Activated naive CD8-positive, alpha-beta T cell treated with anti-CD3 and anti-CD28 coated beads for 36 hours (primary cell): ENCODE measurements at places on chromosomes 16 and 17.
A peak's percentile ranks its signal among the peaks of the same experiment; 100 is the strongest.

- no peak for DNase-seq
- H3K4me1 ChIP-seq = no peaks in the 10 kb centered on the region
- no peak overlapping the region for H3K4me3 ChIP-seq
- H3K27ac ChIP-seq = no peak overlapping the region
- no peaks in the 10 kb centered on the region for H3K36me3 ChIP-seq
- no peaks in the 10 kb centered on the region for H3K27me3 ChIP-seq
Measured at GRCh38 chr16:62969711-62970318, 933.6 kb upstream of the CDH8 start.

DNA sequence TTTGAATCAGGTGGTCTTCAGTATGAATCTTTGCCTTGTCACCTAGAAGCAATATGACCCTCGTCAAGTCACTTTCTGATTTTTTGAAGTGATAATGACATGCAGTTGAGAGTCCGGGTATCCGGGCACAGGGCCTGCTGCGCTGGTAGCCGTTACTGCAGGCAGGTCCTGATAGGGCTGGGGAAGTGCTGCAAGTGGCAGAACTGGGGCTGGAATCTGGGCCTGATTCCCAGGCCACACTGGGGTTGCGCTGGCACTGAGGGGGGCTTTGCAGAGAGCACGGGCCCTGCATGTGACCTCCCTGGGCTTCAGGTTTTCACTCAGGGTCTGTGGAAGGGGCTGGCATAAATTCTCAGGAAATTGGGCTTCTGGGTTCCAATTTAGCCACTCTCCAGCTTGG lies 3.0 kb downstream of the PPP4C start:
- H3K36me3 ChIP-seq = peaks cover 40% of the 10 kb centered on the region
- peaks cover 30% of the 10 kb centered on the region for H3K4me1 ChIP-seq
- H3K27ac ChIP-seq = no peak overlapping the region
- DNase-seq = no peak

DNA sequence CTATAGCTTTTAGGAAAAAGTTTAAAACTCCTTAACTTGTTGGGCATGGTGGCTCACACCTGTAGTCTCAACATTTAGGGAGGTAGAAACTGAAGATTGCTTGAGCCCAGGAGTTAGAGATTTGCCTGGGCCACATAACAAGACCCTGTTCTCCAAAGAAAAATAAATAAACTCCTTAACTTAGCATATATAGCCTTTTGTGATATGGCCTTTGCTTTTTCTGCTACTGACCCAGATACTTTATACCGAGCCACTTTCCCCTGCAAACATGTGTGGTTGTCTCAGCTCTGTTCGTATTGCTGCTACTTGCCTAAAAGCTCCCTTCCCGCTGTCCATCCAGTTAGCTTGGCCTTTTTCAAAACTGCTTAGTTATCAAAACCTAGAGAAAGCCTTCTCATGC lies 51.0 kb downstream of the GAN start:
- H3K27ac ChIP-seq = no peak overlapping the region
- peaks cover 7% of the 10 kb centered on the region for H3K36me3 ChIP-seq
- DNase-seq = no peak
- no peaks in the 10 kb centered on the region for H3K27me3 ChIP-seq
- H3K4me1 ChIP-seq = peaks cover 3% of the 10 kb centered on the region

GRCh38 chr17:71740866-71741265 lies 380.0 kb upstream of the SOX9 start:
- H3K27ac ChIP-seq = no peak overlapping the region
- no peak for DNase-seq
- H3K4me3 ChIP-seq = no peak overlapping the region

- H3K4me3 ChIP-seq = no peak overlapping the region
- H3K27me3 ChIP-seq = peaks cover 42% of the 10 kb centered on the region
- no peaks in the 10 kb centered on the region for H3K4me1 ChIP-seq
- no peak for DNase-seq
Measured at GRCh38 chr17:861364-861763, 79.2 kb downstream of the MRM3 start.

- DNase-seq = no peak
- peak overlapping the region; percentile 88 for H3K27ac ChIP-seq
- peak overlapping the region; percentile 93 for H3K4me3 ChIP-seq
- H3K27me3 ChIP-seq = no peaks in the 10 kb centered on the region
- H3K4me1 ChIP-seq = peaks cover 63% of the 10 kb centered on the region
- peaks cover 5% of the 10 kb centered on the region for H3K36me3 ChIP-seq
Measured at GRCh38 chr17:7837408-7838088, 3.5 kb downstream of the KDM6B start.

DNA sequence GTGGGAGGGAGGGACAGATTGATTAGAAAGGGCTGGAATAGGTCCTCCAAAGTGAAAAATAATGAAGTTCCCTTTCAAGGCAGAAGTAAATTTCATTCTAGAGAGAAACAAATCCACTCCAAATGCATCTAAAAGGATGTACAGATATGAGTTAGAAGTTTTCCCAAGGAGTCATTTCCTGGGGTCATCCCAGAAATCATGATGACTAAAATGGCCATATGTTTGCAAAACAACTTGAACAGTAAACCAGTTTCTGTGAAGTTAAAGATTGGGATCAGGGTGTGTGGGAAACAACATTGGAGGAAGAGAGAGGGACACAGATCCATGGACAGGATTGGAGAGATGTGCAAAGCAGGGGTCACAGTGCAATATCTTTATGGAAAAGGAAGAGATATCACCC lies 32.5 kb upstream of the ARHGAP44 start:
- H3K27ac ChIP-seq = no peak overlapping the region
- H3K36me3 ChIP-seq = no peaks in the 10 kb centered on the region
- DNase-seq = no peak
- no peaks in the 10 kb centered on the region for H3K27me3 ChIP-seq
- no peaks in the 10 kb centered on the region for H3K4me1 ChIP-seq
- H3K4me3 ChIP-seq = no peak overlapping the region

DNA sequence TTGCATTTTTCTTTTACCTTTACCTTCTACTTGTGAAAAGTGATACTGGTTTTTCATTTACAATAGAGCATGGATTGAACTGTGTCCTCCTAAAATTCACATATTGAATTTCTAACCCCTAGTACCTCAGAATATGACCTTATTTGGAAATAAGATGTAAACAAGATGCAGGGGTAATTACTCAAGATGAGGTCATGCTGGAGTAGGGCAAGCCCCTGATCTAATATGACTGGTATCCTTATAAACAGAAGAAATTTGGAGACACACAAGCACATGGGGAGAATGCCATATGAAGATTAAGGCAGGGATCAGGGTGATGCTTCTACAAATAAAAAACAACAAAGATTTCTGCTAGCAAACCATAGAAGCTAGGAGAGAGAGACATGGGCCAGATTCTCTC lies 12.2 kb downstream of the MYH13 start:
- no peaks in the 10 kb centered on the region for H3K4me1 ChIP-seq
- H3K36me3 ChIP-seq = no peaks in the 10 kb centered on the region
- H3K27me3 ChIP-seq = peaks cover 6% of the 10 kb centered on the region
- H3K27ac ChIP-seq = no peak overlapping the region

DNA sequence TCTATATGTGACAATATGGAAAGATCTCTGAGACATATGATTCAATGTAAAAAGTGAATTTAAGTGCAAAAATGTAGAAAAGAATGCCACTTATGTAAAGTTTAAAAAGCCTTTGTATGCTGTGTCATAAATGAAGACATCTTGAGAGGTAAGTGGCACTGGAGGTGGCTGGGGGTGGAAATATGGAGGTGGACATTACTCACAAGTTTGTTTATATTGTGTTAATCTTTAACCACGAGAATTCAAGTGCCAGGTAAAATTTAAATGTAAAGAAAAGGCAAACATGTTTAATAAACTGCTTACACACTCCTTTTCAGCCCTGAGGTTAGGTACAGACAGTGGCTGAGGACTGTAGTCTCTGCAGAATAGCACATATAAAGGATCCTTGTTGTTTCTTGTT lies 235.1 kb downstream of the ABCC12 start:
- no peaks in the 10 kb centered on the region for H3K4me1 ChIP-seq
- peaks cover 4% of the 10 kb centered on the region for H3K27me3 ChIP-seq
- H3K4me3 ChIP-seq = no peak overlapping the region
- H3K27ac ChIP-seq = no peak overlapping the region
- no peaks in the 10 kb centered on the region for H3K36me3 ChIP-seq
